Right hindlimb (tissue), 1 donor: ENCODE measurements at places on chromosomes 5 and 9.

GRCh38 chr5:131329286-131329560, 65.4 kb downstream of the CDC42SE2 start:
- DNase-seq = no peak

DNA sequence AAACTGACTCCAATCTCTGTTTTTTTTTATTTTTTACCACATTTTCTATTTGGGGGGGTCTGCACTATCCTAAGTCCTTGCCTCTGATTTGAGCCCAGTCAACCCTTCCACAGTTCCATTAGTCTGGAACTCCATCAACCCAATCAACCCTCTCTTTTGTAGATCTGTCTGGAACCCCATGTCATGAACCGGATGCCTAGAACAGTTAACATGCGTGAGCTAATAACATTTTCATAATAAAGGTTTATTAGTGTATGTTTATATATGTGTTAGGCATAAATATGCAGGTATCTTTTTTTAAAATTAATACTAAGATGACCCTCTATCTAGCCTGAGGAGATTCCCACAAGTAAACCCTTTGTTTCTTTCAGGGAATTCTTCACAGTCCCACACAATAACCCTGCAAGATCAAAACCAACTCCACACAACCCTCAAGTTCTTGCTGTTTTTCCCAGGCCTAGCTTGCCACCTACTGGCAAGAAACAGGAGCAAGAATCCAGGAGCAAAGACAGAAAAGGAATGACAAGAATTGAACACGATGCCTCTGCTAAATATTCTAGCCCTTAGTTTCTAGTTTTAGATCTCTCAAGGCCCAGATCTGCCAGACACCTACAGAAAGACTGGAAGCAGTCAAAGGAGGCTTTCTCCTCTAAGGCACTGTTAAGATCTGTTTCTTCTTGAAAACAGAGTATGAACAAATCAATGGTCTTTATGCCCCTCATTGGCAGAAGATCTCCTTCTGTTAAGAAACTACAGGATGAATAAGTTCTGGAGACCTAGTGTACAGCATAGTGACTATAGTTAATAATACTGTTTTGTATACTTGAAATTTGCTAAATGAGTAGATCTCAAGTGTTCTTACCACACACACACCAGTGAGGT, 100.4 kb downstream of the TRIM36 start:
- peak; percentile 59 for DNase-seq

- no peak for DNase-seq
These were observed 28.9 kb downstream of the RASEF start for GRCh38 chr9:83034026-83034425.

DNA sequence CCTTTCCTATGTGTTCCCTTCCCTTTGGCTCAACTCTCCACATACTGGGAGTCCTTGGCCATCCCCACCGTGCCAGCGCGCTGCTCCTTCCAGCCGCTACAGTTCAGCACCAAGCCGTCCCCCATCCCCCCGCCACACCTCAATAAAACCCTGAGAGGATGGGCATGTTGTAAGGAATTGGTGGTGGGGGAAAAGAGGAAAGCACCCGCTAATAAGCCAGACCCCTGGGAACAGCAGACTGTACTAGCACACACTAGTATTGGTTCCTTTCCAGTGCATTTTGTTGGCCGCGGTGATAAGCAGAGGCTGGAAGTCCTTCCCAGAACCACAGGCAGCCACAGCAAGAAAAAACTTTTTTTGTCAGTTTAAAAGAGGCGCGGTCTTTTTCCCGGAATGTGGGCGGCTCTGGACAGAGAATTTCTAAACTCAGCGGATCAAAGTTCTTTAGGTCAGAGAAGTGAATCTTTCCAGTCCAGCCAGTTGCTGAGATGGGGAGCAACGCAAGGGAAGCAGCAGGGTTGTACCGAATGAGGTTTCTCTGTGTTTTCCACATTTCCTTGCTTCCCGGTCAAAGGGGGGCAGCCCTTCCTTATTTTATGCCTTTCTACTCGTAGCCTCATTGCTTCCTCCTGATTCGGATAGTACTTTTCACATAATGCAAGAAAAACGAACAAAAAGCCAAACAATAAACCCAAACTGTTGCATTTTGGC, 2.1 kb downstream of the CHSY3 start:
- peak; percentile 62 for DNase-seq

DNA sequence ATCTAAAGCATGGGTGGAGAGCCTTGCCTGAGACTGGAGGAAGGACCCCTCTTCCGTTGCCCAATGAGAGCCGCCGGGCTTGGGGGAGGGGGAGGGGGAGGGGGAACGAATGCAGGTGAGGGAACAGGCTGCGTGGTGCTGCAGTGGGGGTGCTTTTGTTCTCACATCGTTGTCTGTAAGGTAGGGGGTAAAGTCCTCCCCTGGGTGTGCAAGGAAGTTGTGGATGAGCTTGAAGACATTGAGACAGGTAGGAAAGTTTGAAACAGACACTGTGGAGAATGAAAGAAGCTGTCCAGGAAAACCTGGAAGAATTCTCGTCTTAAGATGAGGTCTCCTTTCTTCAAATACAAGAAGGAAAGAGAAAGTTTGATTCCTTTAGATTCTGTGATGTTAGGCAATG, 94.1 kb upstream of the LIFR start:
- DNase-seq = no peak

DNA sequence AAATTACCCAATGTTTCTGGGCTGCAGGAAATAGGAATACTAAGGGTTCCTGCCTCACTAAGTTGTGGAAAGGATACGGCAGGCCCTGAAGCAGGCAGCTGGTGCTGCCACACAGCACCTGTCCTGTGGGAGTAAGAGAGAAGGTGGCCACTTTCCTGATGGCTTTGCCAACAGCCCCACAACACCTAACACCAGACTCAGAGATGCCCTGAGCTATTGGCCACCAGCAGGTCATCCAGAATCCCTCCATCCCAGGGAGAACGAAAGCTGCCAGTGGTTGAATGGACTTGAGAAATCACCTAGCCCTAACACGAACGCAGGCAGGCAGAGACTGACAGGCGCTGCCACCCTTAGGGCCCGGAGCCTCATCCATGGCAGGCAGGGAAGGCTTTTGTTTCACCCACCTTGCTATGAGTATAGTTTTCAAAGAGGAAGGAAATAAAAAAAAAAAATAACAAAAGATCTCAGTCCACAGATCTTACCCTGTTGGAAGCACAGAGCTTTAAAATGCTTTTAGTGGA, 82.2 kb downstream of the DCP2 start:
- DNase-seq = no peak

DNA sequence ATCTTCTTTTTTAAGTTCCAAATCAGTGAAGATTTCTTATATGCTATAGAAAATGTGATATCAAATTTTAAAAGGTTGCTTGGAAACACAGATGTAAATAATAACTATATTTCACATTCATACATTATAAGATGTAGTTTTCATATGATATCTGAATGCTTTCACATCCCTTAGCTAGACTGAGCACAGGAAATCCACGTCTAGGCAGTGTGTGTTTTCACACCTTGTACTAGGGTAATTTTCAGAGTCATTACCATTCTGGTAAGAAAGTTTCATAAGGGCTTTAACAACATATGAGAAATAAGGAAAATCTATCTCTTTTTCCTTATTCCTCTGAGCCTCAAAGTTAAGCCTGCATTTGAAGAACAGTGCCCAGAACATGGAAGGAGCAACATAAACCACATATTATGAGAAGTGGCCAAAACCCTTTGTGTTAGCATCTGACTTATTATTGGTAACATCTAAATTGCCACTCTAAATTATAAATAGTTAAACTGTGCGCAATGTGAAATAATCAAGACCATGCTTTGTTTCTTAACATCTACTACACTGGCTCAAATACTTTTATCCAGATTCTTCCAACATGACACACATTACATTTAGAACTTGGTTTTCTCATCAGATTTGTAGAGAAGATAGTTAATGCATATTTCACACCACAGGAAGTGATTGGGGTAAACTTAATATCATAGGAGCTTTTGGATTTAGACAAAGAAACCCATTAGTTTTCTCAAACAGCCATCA, 113.3 kb downstream of the PPP2R2B start:
- DNase-seq = no peak

- no peak for DNase-seq
These were observed 193.6 kb downstream of the SREK1 start for GRCh38 chr5:66337626-66338226.

GRCh38 chr9:86091477-86091876, 7.9 kb downstream of the GOLM1 start:
- no peak for DNase-seq

- DNase-seq = peak; percentile 19
These were observed 45.7 kb downstream of the STOM start for GRCh38 chr9:121324316-121324715.

- DNase-seq = no peak
These were observed 332.8 kb downstream of the NSG2 start for GRCh38 chr5:174378121-174378874.

DNA sequence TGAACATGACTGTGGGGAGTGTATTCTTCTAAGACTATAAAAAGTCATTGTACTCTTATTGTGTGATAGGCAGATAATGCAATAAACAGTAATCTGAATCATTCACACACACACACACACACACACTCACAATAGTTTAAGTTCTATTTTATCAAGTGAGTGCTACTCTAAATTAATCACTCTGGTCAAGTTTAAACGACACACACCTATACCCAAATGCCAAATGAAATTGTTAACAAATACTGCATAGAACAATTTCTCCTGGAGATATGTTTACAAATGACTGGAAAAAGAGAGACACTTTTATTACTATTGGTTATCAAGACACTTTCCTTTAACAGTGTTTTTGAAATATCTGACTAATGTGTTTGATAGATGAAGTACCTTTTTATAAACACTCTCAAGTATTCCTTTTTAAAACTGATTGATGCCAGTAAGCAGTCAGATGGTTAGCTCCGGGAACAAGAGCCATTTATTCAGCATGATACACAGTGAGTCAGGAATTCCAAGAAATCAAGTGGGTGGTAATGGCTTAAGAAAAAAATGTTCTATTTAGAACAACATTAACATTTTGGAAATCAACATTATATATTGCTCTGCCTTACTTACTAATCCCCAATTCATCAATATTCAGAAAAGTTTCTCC, 521.6 kb upstream of the ST8SIA4 start:
- no peak for DNase-seq

- no peak for DNase-seq
These were observed 17.6 kb downstream of the DMXL1 start for GRCh38 chr5:119088438-119088837.

GRCh38 chr9:134491856-134492255, 149.7 kb upstream of the COL5A1 start:
- DNase-seq = no peak

GRCh38 chr9:115360122-115360521, 242.2 kb upstream of the TNC start:
- DNase-seq = no peak

- no peak for DNase-seq
These were observed 242.7 kb downstream of the SYK start for GRCh38 chr9:91044354-91044753.

- DNase-seq = no peak
These were observed 171.6 kb downstream of the FAM174A start for GRCh38 chr5:100706776-100707175.

GRCh38 chr5:157351802-157352092, 85.8 kb downstream of the CYFIP2 start:
- no peak for DNase-seq

- DNase-seq = no peak
These were observed 121.8 kb upstream of the SPIN1 start for GRCh38 chr9:88266416-88266815.

- DNase-seq = no peak
These were observed 45.0 kb upstream of the DMRTA1 start for GRCh38 chr9:22401671-22402070.
